ENCODE measurements at places on chromosomes 3 and 15.

- no peak for DNase-seq
Measured at GRCh38 chr3:24713516-24713915, 218.9 kb upstream of the THRB start.

DNA sequence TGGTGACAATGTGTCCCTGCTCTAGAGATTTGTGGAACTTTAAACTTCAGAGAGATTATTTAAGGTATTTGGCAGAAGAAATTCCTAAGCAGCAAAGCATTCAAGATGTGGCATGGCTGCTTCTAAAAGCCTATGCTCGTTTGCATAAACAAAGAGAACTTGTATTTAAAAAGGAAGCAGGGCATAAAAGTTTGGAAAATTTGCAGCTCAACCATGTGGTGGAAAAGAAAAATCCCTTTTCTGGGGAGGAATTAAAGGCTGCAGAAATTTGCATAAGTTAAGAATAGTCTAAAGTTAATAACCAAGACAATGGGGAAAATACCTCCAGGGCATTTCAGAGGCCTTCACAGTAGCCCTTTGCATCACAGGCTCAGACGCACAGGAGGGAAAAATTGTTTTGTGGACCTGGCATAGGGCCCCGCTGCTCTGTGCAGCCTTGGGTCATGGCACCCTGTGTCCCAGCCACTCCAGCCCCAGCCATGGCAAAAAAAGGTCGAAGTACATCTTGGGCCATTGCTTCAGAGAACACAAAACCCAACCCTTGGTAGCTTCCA, 1109.1 kb downstream of the OTOL1 start:
- DNase-seq = no peak

- DNase-seq = no peak
Measured at GRCh38 chr15:42992626-42993025, 72.0 kb upstream of the TTBK2 start.

DNA sequence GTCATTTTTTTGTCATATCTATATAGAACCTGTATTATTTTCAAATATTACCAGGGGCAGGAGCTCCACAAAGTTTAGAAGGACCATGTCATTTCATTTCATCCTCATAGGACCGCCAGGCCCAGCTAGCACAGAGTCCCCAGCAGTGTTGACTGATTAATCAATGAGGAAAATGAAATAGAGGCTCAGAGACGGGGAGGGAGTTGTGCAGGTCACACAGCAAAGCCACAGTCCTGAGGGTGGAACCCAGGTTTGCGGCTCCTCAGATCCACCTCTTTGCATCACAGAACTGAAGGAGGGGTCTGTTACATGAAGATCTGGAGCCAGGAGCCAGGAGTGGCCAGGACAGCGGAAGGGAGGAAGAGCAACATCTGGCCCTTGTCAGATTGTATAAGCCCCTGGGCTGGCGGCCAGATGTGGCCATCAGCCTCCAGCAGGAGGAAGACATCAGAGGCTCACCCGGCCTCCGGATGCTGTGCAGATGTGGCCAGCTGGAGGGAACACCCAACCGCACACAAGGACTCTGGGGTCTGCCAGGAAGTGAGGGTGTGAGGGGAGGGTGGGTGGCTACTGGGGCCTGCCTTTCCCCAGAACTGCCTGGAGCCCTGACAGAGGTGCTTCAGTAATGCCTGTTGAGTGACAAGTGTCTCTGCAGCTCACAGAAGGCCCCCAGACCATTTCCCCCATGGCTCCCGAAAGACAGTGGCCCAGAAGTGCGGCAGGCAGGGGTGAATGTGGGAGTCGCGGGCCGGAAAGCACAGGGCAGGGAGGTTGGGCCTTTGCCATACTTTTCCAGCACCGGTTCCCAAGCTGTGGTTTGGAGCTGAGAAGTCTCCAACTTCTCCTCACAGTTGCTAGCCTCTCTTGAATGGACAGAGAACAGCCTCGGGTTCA, 21.3 kb downstream of the EFCC1 start:
- DNase-seq = no peak

- no peak for DNase-seq
Measured at GRCh38 chr3:46966811-46967210, 9.7 kb downstream of the CCDC12 start.

GRCh38 chr15:70875001-70875782, 17.0 kb downstream of the THAP10 start:
- DNase-seq = no peak

DNA sequence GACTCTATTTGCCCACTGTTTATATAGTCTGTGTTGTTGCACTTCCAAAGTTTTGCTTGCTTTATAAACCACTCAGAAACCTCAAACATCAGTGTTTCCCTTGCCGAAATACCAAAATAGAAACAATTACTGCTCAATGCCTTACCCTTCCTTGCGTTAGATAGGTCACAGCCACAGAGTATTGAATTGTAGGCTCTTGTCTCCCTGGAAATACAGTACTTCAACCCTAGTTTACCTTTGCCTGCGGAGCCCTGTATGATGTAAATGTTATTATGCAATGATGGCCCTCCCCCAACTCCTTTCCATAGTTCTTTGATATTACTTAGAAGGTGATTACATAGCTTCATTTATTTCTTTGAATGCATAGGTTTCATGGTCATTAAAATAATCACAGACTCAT, 44.2 kb downstream of the SOX2 start:
- DNase-seq = no peak

DNA sequence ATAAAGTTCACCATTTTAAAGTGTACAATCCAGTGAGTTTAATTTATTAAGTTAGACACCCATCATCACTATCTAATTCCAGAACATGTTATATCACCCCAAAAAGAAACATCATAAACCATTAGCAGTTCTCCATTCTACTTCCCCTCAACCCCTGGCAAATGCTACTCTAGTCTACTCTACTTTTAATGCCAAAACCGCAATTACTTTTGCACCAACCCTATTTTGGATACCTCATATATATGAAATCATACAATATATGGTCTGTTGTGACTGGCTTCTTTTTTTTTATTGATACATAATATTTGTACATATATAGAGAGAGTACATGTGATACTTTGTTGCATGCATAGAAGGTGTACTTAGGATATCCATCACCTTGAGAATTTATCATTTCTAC, 190.5 kb upstream of the RARB start:
- no peak for DNase-seq

DNA sequence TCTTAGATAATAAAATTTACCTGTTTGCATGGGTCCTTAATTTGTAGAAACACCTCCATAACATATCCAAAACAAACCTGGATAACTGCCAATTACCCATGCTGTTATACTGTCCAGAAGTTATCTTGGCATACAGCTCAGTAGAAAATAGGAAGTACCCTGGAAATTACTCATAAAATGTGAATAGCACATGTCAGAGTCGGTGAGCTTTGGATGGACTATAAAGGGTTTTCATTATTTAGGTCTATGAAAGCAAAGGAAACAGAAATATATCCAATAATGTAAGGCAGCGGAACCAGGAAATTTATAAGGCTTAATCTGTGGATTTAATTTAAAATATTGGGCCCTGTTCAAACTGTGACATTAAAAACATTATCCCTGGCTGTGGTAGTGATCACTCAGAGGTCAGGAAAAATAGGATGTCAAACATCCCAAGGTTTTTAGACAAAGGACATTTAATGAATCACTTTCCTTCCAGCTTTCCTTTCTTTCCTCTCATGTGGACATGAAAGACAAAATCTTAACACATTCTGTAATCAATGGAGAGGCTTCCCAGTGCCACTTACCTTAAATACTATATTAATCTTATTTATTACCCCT, 459.0 kb upstream of the DPH6 start:
- no peak for DNase-seq
